Activated CD4-positive, CD25-positive, alpha-beta regulatory T cell treated with anti-CD3 and anti-CD28 coated beads, Interleukin-2, amount 50 U/mL, for 16 hours (primary cell): ENCODE measurements at places on chromosomes 4 and X.

DNA sequence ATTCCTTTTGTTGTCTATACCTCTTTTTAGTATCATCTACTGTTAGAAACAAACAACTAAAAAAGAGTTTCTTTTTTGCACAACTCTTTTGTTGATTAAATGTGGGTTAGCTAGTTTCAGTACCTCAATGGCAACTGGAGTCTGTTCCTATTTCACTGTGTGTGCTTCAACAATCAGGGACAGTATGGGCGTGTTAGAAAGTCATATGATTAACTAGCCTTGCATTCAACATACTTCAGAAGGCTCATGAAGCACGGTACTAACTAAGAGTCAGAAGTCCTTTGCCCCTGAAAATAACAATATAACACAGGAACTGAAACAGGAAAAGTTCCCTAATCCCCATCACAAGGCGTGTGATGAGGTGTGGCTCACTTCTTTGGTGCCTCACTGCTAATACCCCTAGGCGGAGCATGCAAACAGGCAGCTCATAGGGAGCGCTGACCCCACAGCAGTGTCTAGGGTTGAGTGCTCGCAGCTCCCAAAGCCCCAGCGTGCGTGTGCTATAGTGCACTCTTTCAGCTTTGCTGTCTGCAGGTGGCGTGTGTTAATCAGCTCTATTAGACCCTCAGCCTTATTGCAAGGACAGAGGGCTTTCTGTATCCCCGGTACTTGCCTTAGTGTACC lies 203.1 kb upstream of the NDST3 start:
- DNase-seq, result no peak

DNA sequence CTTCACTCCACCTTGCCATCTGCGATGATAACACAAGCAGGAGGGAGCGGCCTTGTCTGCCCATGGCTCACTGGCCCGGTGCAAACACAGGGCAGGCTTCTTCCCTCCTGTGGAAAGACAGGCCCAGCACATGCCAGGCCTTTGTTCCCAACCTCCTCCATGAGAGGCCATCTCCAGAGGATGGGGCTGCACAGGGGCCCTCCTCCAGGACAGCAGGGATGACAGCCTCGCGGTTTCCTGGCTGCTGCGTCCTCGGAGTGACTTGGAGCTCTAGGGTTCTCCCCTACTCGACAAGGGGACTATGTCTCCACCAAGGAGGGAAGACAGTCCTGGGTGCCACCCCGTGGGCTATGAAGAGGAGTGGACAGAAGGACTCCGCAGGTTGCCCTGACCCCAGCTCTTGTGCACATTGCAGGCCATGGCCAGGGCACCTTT lies 21.8 kb downstream of the RNF212 start:
- DNase-seq, result no peak

- DNase-seq, result no peak
These were observed 1.0 kb upstream of the PPP2R2C start for GRCh38 chr4:6473264-6474052.

GRCh38 chrX:84046403-84046984 lies 141.5 kb downstream of the RPS6KA6 start:
- no peak for DNase-seq

- DNase-seq, result no peak
These were observed 403.0 kb downstream of the ADGRL3 start for GRCh38 chr4:61603086-61603485.

- DNase-seq, result no peak
These were observed 113.6 kb upstream of the CBLL2 start for GRCh38 chrX:22159071-22159470.

GRCh38 chr4:68299492-68300457 lies 50.1 kb downstream of the YTHDC1 start:
- no peak for DNase-seq

GRCh38 chrX:115419069-115419468 lies 129.6 kb downstream of the LUZP4 start:
- DNase-seq, result no peak

DNA sequence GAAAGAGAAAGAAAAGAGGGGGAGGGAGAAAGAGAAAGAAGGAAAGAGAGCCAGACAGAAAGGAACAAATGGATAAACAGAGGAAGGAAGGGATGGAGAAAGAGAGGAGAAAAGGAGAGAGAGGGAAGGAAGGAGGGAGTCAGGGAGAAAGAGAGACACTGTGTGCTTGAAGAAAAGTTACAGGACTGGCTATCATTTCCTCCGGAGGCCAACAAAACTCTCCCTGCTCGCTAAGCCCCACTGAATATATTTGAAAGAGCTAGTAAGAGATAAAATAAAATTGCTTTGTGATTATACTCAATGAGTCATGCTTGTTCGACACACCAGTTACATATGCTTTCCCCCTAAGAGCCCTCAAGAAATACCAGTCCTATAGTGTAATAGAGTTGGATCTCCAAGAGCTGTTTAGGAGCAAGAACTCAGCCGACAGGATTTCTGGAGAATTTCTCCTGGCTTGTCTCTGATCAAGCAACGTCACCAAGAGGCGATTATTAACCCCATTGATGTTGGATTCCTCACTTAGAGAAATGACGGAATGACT lies 102.2 kb downstream of the MXRA5 start:
- DNase-seq, result no peak

- no peak for DNase-seq
These were observed 50.2 kb downstream of the ITIH6 start for GRCh38 chrX:54747733-54748393.

DNA sequence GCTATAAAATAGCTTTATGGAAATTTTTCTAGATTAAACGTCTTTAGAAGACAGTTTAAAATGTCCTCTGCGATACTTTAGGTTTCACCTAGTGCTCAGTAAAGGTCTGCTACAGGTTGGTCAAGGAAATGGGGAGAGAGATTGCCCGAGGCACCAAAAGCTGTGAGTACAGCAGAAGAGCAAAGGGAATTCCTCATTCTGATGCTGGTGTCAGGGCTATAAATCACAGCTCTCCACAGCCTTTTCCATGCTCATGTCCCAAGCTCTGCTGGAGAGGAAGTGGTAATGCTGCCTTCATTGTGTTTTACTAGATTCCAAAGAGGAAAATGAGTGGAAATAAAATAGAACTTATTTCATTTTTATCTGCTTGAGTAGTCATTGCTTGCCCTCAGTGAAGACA lies 2060.4 kb downstream of the ARAP2 start:
- no peak for DNase-seq

- no peak for DNase-seq
These were observed 5.0 kb downstream of the CENPU start for GRCh38 chr4:184728858-184729257.

- no peak for DNase-seq
These were observed 4.2 kb upstream of the LEF1 start for GRCh38 chr4:108172753-108173598.

DNA sequence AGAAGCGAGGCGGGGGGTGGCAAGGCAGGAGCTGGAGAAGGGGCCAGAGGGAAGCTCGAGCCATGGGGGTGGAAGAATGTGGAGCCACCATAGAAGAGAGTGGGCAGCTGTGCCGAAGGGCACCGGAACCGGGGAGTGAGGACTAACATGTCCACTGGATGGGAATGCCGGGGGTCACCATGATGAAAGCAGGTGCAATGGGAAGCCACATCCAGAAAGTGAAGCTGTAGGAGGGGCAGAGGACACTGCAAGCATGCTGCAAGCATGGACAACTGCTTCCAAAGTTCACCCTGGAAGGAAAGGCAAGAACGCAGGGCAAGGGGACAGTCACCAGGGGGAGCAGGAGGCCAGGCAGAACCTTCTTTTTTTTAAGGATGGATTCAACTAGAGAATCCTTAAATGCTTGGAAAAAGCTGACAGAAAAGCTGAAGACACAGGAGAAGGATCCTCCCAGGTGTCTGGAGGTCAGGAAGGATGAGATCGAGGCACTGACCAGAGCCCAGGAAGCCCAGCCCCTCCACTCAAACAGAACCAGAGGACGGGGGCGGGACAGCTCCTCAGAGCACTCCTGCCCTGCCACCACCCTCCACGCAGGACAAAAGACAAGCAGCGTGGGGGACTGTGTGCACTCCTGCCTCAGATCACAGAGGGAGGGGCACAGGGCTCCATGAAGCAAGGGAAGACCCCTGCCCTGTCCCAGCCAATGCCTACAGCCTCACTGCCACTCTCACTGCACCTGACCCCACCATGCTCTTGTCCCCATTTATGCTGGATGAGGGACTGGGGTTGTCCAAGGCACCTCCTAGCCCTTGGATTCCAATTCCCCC lies 169.2 kb downstream of the AFAP1 start:
- DNase-seq, result no peak

- DNase-seq, result no peak
These were observed 44.1 kb upstream of the SGMS2 start for GRCh38 chr4:107780665-107781064.

DNA sequence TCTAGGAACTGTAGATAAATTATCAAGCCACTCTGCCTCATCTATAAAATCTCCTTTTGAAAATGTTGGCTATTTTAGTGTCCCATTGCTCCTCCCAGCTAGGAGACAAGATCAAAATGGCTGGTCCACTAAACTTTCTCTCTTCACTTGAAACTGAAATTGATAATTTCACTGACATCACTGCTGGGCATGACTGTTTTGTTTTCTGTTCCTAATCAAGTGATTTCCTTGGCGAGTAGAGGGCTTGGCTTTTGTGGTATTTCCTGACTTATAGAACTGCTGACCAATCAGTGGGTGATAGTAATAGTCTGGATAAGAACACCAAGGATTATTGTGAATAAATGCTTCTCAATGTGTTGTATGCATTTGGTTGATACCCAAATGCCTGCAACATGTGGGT lies 2152.9 kb downstream of the ARAP2 start:
- no peak for DNase-seq

GRCh38 chr4:7430368-7430964 lies 4.3 kb downstream of the PSAPL1 start:
- DNase-seq, result no peak

GRCh38 chrX:119999087-119999634 lies 55.6 kb upstream of the NKAP start:
- DNase-seq, result no peak

DNA sequence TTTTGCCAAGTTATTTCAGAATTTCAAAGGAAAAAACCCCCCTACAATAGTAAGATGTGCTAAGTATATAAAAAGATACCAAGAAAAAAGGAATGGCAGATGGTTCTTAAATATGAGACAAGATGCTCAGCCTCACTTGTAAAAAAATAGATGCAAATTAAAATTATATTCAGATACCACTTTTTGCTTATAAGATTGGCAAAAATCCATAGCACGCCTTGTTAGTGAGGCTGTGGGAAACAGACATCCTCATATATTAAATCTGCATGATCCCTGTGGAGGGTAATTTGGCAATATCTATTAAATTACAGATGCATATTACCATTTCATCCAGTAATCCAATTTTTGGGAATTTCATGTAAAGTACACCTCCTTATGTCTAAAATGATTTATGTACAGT lies 62.5 kb upstream of the PDHA1 start:
- no peak for DNase-seq

DNA sequence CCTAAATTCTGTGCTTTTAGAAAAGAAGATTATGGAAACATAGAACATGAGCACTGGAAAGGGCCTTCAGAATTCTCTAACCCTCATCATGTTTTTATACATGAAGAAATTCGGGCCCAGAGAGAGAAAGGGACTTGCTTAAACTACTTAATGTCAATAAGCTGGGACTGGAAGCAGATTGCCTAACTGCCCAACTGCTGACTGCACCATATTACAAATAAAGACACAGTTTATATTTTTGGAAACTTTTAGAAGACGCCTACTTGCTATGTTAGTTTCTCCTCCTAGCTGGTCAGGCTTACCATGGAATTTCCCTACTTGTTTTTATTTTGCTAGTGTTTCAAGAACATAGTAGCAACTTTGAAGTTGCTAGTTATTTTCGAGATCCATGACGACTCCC lies 47.1 kb downstream of the SLC9A6 start:
- DNase-seq, result no peak

DNA sequence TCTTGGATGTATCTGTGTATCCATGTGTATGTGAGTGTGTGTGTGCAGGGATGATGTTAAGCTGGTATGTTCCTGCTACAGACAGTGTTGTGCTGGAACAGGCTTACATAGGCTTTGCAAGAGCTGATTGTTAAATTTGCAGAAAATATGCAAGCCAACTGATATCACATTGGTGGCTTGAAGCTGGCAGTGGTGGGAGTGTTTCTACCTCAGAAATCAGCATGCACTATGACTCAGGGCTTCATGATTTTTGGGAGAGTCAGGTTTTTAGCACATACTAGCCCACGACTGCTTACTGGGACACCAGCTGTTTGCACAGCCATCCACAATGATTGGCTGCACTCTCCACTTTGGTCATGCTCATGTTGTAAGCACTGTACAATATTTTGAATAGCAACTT lies 261.8 kb downstream of the DHX15 start:
- DNase-seq, result no peak

DNA sequence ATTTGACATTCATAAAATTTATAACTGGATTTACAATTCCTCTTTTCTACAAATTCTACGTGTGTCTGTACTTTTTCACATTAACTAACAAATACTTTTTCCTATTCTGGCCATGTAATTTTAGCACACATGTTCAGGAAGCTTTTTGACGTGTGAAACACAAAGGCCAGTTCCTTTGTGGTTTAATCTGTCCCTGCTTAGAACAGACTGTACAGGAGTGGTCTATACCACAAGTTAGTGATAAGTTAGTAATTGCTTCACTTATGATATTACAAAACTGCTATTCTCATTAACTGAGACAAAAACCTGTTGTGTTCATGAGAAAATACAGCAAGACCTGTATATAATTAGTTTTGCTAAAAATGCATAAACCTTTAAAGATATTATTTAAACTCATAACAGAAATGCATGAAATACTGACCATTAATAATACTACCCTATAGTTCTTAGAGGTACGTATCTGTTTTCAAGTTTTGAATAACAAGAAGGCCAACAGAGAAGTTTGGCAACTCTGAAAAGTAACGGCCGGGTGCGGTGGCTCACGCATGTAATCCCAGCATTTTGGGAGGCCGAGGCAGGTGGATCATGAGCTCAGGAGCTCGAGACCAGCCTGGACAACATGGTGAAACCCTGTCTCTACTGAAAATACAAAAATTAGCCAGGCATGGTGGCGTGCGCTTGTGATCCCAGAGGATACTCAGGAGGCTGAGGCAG lies 13.7 kb upstream of the AREG start:
- DNase-seq, result no peak

- DNase-seq, result no peak
These were observed 51.3 kb upstream of the ATXN3L start for GRCh38 chrX:13371186-13371585.

- DNase-seq, result no peak
These were observed 42.4 kb upstream of the NOCT start for GRCh38 chr4:138972956-138973801.

GRCh38 chr4:157196046-157196445 lies 24.5 kb upstream of the GRIA2 start:
- no peak for DNase-seq
